ENCODE measurements at places on chromosomes 2 and 18. TPM values are rescaled to one million over a fixed set of nuclear protein-coding genes. Genes with fewer than 3 reads are reported as not detected.

GRCh38 chr2:112768432-112768831 lies 4.0 kb upstream of the CKAP2L start:
- H3K4me1 ChIP-seq = peaks cover 30% of the 10 kb centered on the region
- H3K36me3 ChIP-seq = peaks cover 23% of the 10 kb centered on the region
- DNase-seq = no peak
- H3K4me3 ChIP-seq = no peak overlapping the region
- no peak overlapping the region for H3K27ac ChIP-seq

DNA sequence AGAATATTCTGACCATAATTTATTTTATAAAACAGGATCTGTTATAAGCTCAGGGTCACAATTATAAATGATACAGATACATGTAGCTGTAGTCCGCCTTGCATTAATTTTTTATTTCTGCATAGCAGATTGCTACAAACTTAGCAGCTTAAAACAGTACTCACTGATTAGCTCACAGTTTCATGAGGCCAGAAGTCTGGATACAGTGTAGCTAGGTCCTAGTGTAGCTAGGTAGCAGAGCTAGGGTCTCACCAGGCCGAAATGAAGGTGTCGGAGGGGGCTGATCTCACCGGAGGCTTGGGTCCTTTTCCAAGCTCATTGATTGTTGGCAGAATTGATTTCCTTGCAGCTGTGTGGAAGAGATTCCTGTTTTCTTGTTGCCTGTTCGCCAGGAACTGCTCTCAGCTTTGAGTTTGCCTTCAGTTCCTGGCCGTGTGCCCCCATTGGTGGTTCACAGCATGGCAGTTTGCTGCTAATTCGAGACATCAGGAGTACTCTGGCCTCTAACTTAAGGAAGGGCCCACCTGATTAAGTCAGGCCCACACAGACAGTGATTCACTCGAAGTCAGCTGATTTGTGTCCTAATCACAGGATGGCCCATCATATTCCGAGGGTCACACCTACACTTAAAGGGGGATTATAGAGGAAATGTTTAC lies 18.4 kb downstream of the NAPG start:
- no peak overlapping the region for H3K27ac ChIP-seq
- H3K4me1 ChIP-seq = no peaks in the 10 kb centered on the region
- DNase-seq = no peak
- no peaks in the 10 kb centered on the region for H3K27me3 ChIP-seq

DNA sequence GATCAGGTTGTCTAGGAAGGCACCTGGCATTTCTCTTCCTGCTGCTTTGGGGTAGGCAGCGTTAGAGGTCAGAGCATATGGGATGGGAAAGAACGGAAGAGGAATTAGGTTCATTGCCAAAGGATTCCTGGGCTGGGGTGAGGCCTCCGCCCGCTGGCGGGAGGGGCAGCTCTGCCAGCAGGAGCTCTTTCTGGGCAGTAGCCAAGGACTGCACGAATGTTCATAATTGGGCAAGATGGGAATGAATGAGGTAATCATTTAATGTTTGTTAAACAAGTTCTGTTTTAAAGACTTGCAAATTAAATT lies 253.9 kb downstream of the AGAP1 start:
- no peak for DNase-seq
- H3K36me3 ChIP-seq = no peaks in the 10 kb centered on the region
- H3K27ac ChIP-seq = no peak overlapping the region
- H3K4me1 ChIP-seq = no peaks in the 10 kb centered on the region
- H3K27me3 ChIP-seq = peaks cover 7% of the 10 kb centered on the region

DNA sequence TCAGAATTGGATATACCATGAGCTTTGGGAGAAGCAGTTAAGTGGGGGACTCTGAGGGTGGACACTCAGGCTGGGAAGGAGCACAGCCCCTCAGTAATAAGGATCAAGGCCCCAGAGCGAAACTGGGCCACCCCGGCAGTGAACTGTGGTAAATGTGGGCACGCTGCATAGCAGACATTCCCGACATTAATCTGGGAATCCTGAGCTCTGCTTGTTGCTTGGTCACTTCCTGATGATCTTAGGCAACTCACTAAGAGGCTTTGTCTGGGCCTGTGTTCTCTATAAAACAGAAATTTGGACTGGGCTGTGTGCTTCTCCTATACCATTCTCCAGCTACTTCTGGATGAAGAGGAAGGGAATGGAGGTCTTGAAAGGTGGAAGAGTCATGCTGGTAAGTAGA lies 4.8 kb downstream of the TGFBRAP1 start:
- no peak for DNase-seq
- no peaks in the 10 kb centered on the region for H3K27me3 ChIP-seq
- H3K4me3 ChIP-seq = no peak overlapping the region
- H3K36me3 ChIP-seq = peaks cover 7% of the 10 kb centered on the region
- H3K27ac ChIP-seq = no peak overlapping the region

GRCh38 chr2:196113061-196113974 lies 44.7 kb upstream of the DNAH7 start:
- H3K4me3 ChIP-seq = no peak overlapping the region
- no peak for DNase-seq
- H3K27me3 ChIP-seq = no peaks in the 10 kb centered on the region
- H3K27ac ChIP-seq = no peak overlapping the region
- peaks cover 13% of the 10 kb centered on the region for H3K4me1 ChIP-seq

DNA sequence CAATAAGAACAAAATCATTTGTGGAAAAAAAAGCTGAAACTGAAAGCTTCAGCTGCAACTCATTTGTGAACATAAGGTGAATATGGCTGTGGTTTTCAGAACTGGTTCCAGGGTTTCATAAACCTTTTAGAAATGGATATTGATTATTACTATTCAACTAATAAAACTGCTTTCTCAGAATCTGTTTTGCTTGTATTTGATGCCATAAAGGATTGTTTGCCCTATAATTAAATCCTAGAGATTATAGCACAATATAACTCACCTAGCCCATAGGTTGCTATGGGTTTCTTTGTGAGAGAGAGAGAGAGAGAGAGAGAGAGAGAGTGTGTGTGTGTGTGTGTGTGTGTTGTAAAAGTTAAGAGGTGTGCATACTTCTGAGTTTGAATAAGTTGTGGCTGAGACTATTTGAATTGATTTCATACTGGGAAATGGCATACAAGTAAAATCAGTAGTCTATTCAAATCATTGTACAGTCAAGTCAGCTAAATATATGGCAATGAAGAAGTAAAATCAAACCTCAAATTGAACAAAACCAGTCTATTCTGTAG lies 339.2 kb downstream of the ARHGAP15 start:
- no peak for DNase-seq
- peaks cover 25% of the 10 kb centered on the region for H3K4me1 ChIP-seq
- H3K27ac ChIP-seq = peak overlapping the region; percentile 31
- H3K4me3 ChIP-seq = no peak overlapping the region

DNA sequence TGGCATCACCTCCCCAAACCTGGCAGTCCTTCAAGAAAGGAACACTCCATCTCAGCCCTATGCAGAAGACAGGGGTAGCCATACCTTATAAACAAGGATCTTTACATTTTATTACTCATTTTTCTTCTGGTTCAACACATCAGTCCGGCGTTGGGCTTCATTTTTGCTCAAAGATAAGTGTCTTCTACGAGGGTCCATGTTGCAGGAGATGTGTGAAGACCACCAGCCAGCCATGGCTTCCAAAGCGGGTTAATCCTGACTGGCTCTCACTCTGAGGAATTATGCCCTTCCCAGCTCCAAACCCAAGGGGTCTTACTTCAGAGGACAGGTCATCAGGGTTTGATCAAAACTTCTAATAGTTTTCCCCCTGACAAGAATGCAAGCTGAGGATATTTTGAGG lies 23.9 kb upstream of the GNAL start:
- no peaks in the 10 kb centered on the region for H3K4me1 ChIP-seq
- H3K27ac ChIP-seq = no peak overlapping the region
- H3K27me3 ChIP-seq = peaks cover 2% of the 10 kb centered on the region
- H3K36me3 ChIP-seq = no peaks in the 10 kb centered on the region
- DNase-seq = no peak
- no peak overlapping the region for H3K4me3 ChIP-seq

DNA sequence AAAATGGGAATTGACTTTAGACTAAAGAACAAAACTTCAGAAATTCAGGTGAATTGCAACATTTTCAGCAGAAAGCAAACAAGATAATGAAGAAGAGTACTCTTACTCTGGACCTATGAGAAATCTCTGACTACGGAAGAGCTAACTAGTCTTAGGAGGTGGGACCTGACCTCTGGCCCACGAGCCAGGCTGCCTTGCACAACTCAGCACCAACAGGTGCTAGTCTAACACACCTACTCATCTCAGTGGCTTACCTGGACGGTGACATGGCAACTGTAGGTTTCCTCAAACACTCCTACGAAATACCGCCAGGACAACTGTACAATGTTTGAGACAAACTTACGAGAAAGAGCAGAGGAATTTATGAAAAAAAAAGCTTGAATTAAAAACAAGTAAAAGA lies 3.1 kb upstream of the DSC3 start:
- no peak for DNase-seq
- H3K36me3 ChIP-seq = no peaks in the 10 kb centered on the region
- H3K27ac ChIP-seq = no peak overlapping the region
- H3K4me1 ChIP-seq = peaks cover 6% of the 10 kb centered on the region

DNA sequence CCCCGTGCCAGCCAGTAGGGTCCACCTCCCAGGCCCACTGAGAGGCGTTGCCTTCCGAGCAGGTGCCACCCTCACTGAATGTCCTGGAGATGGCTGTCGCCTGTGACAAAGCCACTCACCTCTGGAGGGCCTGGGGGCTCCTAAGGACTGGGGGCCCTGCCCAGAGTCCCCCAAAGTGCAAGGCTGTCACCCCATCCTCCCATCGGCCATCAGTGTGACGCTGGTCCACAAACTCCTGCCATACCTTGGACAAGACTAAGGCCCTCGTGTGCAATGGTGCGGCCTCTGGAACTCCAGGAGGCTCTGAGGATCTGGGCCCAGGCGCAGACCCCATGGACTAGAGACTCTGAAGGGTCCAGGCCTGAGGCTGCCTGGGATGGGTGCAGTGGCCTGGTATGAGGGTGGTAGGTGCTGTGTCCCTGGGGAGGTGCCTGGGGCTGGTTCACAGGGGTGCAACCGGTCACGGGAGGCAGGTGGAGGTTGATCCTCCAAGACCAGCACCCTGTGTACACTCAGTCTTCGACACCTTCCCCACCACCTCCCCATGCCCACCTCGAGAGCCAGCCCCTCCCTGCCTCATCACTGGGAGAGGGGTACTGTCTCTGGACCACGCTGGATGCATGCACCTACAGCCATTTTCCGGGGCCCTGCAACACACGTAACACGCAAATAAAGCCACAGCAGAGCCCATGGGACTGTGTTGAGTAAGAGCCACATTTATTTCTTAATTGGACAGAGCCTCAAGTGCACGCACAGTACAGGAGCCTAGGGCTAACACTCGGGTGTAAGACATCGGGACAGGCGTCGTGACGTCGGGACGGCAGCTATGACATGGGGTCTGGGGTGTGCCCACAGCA lies 21.6 kb downstream of the AQP12A start:
- H3K36me3 ChIP-seq = no peaks in the 10 kb centered on the region
- no peak overlapping the region for H3K27ac ChIP-seq
- H3K4me3 ChIP-seq = no peak overlapping the region
- peaks cover 7% of the 10 kb centered on the region for H3K27me3 ChIP-seq

DNA sequence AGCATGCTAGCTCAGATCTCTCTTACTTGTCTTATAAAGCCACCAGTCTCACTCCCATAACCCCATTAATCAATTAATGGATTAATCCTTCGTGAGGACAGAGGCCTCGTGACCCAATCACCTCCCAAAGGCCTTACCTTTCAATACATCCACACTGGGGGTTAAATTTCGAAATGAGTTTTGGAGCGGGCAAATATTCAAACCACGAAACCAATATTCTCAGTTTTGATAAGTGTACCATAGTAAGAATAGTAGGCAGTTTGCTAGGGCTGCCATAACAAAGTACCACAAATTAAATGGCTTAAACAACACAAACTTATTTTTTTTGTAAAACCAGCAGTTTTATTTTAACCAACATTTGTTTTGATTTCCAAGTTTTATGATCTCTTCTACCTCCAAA lies 15.2 kb downstream of the HIBCH start:
- H3K36me3 ChIP-seq = peaks cover 22% of the 10 kb centered on the region
- no peak for DNase-seq
- no peak overlapping the region for H3K4me3 ChIP-seq
- no peaks in the 10 kb centered on the region for H3K27me3 ChIP-seq
- no peak overlapping the region for H3K27ac ChIP-seq

GRCh38 chr2:195168369-195168768 lies 488.7 kb upstream of the SLC39A10 start:
- DNase-seq = no peak
- H3K27ac ChIP-seq = no peak overlapping the region
- no peaks in the 10 kb centered on the region for H3K36me3 ChIP-seq

DNA sequence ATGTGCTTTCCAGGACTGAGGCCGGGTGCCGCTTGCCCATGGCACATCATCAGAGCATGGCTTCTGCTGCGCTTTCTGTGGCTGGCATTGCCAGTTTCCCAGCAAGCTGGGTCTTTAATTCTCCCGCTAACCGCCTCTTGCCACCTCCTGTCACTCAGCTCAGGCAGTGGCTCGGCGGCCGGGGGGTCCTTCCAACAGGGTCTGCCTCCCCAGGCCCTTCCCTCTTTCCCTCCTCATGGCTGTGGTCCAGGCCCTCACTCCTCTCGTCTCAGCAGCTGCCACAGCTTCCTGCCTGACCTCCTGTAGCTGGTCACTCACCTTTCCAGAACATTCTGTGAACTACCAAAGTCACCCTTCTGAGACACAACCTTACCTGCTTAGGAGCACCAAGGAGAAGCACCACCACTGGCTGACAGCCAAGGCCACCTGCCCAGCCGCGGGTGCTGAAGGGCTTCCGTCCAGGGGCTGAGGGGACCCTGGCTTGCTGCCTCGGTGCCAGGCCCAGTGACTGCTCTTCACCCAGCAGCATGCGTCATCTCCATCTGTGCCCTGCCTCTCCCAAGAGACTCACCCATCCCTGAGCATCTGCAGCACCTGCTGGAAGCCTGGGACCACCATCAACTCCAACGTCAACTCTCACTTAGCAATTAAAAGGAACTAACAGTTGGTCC lies 22.6 kb downstream of the CHMP1B start:
- H3K27me3 ChIP-seq = peaks cover 7% of the 10 kb centered on the region
- peaks cover 3% of the 10 kb centered on the region for H3K36me3 ChIP-seq
- H3K4me1 ChIP-seq = no peaks in the 10 kb centered on the region
- no peak overlapping the region for H3K4me3 ChIP-seq

DNA sequence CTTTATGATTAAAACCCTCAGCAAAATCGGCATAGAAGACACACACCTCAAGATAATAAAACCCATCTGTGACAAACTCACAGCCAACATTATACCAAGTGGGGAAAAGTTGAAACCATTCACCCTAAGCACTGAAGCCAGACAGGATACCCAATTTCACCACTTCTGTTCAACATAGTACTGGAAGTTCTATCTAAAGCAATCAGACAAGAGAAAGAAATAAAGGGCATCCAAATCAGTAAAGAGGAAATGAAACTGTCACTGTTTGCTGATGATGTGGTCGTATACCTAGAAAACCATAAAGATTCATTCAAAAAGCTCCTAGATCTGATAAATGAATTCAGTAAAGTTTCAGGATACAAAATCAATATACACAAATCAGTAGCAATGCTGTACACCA lies 16.4 kb upstream of the RPRD1A start:
- no peak for DNase-seq
- H3K27ac ChIP-seq = no peak overlapping the region
- H3K27me3 ChIP-seq = peaks cover 12% of the 10 kb centered on the region
- no peak overlapping the region for H3K4me3 ChIP-seq
- H3K36me3 ChIP-seq = peaks cover 1% of the 10 kb centered on the region

Gene ARHGAP15
- 197 TPM for total RNA-seq

Gene FIGN
- not detected for total RNA-seq

Gene ANKRD36
- total RNA-seq = 54.7 TPM

Gene PROM2
- total RNA-seq = 0.08 TPM

Gene MIB1
- total RNA-seq = 37.3 TPM

Gene AGPS
- 61.3 TPM for total RNA-seq

Gene ZSWIM2
- not detected for total RNA-seq

Gene RNF152
- total RNA-seq = 0.50 TPM

Gene ELMOD3
- total RNA-seq = 19.4 TPM

Gene GMCL1
- 24.9 TPM for total RNA-seq

Gene HES6
- 1.8 TPM for total RNA-seq

Gene CXCR1
- total RNA-seq = 1.1 TPM

Gene ELOA2
- not detected for total RNA-seq

All from activated CD4-positive, alpha-beta T cell treated with anti-CD3 and anti-CD28 coated beads, Interleukin-2, amount 10 ng/mL, durations not matched to agents 7 days and 5 days (primary cell).